ENCODE measurements at places on chromosomes 1 and 21. TPM values are rescaled to one million over a fixed set of nuclear protein-coding genes. Genes with fewer than 3 reads are reported as not detected.

Gene ATXN7L2
- 38.9 TPM for polyA plus RNA-seq

Gene RHEX
- polyA plus RNA-seq, result 0.53 TPM

Gene PUM1
- polyA plus RNA-seq, result 56.6 TPM

Gene FLG
- polyA plus RNA-seq, result 0.58 TPM

All from forelimb muscle (tissue), 1 donor.